Body of pancreas (tissue), 4 donors: ENCODE measurements at places on chromosomes 12 and 14. TPM values are rescaled to one million over a fixed set of nuclear protein-coding genes. Genes with fewer than 3 reads are reported as not detected.

DNA sequence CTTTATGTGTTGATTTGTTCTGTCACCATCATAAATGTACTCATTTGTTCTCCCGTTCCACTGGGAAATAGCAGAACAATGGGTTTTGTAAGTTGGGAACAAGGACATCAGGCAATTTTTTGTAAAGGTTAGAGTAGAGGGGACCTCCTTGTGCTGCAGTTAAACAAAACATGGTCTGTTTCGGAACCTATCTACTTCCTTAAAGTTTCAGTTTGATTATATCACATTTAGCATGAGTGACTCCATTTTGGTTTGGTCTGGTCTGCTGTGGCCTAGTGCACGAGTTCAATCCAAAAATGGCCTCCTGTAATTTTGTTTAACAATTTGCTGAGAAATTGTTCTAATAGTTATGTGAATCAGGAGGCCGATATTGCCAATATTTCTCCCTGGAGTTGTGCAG lies 372.7 kb downstream of the NUAK1 start:
- H3K4me1 ChIP-seq: no peaks in the 10 kb centered on the region
- no peaks in the 10 kb centered on the region for H3K27me3 ChIP-seq
- H3K36me3 ChIP-seq: no peaks in the 10 kb centered on the region
- no peak for DNase-seq
- no peak overlapping the region for H3K4me3 ChIP-seq
- H3K27ac ChIP-seq: no peak overlapping the region

DNA sequence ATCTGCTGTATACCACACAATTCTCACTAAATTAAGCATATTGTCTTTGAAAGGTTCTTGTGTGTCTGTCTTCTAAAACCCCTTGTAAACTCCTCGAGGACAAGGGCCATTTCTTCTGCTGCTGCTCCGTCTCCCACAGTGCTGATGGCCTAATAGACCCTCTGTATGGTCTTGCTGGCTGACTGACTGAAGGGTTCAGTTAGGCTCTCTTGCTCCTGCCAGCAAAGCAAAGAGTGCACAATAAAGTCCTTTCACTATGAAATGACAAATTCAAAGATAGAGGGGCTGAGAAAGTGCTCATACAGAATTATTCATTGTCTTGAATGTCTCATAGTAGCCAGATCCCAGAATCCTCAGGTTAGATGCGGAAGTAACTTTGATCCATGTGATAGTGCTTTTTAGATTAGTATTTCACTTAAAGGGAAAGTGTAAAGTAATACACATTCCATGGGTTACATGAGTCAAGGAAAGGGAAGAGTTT lies 14.2 kb upstream of the RIOX1 start:
- H3K36me3 ChIP-seq: no peaks in the 10 kb centered on the region
- H3K27ac ChIP-seq: no peak overlapping the region
- H3K27me3 ChIP-seq: no peaks in the 10 kb centered on the region
- H3K4me3 ChIP-seq: no peak overlapping the region

GRCh38 chr14:22226381-22226780 lies 362.6 kb downstream of the DAD1 start:
- H3K27ac ChIP-seq: no peak overlapping the region
- H3K4me1 ChIP-seq: no peaks in the 10 kb centered on the region
- no peak overlapping the region for H3K4me3 ChIP-seq
- H3K27me3 ChIP-seq: no peaks in the 10 kb centered on the region
- no peaks in the 10 kb centered on the region for H3K36me3 ChIP-seq

DNA sequence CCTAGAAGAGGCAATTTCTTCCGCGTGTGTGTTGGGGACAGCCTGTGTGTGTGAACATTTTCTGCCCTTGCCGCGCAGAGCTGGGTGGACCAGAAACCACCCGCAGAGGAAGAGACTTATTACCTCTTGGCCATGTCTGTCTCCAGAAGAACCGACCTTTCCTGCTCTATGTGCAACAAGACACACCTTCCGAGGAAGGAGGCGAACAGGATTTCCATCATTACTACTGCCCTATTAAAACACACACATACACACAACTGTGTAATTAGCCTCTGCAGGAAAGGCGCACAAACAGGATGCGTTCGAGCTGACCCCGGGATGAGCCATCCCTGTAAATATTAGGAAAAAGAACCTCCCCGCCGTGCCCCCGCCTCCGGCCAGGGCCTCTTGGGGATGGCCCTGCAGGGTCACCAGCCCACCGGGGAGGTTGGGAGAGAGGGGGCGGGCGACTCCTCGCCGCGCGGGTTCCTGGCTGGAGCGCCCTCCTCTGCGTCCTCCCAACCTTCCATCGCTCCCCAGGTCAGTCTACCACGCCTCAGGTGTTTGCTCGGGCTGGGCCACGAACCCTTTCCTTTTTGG lies 484 bp upstream of the PRKCH start:
- no peaks in the 10 kb centered on the region for H3K36me3 ChIP-seq
- peaks cover 8% of the 10 kb centered on the region for H3K4me1 ChIP-seq
- H3K4me3 ChIP-seq: peak overlapping the region; percentile 67
- no peak overlapping the region for H3K27ac ChIP-seq
- H3K27me3 ChIP-seq: no peaks in the 10 kb centered on the region

DNA sequence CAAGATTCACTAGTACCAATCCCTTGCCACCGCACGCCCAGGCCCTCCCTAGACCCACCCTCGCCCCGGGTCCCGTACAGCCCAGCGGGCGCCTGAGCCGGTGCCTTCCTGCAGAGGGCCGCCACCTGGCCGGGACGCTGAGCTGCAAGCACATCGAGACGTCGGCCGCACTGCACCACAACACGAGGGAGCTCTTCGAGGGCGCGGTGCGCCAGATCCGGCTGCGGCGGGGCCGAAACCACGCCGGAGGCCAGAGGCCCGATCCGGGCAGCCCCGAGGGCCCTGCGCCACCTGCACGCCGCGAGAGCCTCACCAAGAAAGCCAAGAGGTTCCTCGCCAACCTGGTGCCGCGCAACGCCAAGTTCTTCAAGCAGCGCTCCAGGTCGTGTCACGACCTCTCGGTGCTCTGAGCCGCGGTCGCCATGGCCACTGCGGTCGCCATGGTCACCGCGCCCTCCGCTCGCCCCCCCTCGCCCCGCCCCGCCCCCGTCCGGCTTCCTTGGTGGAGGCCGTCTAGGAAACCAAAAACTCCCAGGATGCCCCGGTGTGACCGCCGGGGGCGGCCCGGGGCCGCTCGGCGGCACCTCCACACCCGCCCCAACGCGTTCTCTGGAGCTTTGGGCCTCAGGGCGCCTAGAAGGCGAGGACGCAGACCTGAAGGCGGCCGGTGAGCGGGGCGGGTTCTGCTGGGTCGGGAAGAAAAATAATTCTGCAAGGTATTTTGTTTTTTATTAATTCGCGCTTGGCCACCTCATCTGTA lies 3.7 kb downstream of the REM2 start:
- peaks cover 36% of the 10 kb centered on the region for H3K4me1 ChIP-seq
- H3K27me3 ChIP-seq: no peaks in the 10 kb centered on the region
- H3K27ac ChIP-seq: peak overlapping the region; percentile 20
- H3K4me3 ChIP-seq: peak overlapping the region; percentile 31
- DNase-seq: peak; percentile 86

The KRT82 gene
- not detected for total RNA-seq

The SYNDIG1L gene
- total RNA-seq: not detected

The CDH24 gene
- 4.9 TPM for total RNA-seq
